ENCODE measurements at places on chromosomes 16 and 17. TPM values are rescaled to one million over a fixed set of nuclear protein-coding genes. Genes with fewer than 3 reads are reported as not detected.

The SNF8 gene
- total RNA-seq = 99.6 TPM

The PSMB10 gene
- total RNA-seq = 28.8 TPM

The HS3ST3A1 gene
- total RNA-seq = not detected

The CCL17 gene
- not detected for total RNA-seq

The TMEM92 gene
- total RNA-seq = 3.4 TPM

The UTS2R gene
- not detected for total RNA-seq
